Activated T-cell treated with anti-CD3 and anti-CD28 coated beads, Interleukin-2, amount 50 U/mL, for 72 hours (primary cell): ENCODE measurements at places on chromosomes 6 and 20. TPM values are rescaled to one million over a fixed set of nuclear protein-coding genes. Genes with fewer than 3 reads are reported as not detected.

GRCh38 chr20:37524859-37525708 lies 2.6 kb downstream of the BLCAP start:
- peak; percentile 60 for DNase-seq
- peaks cover 4% of the 10 kb centered on the region for H3K36me3 ChIP-seq
- peak overlapping the region; percentile 20 for H3K27ac ChIP-seq
- H3K4me3 ChIP-seq = peak overlapping the region; percentile 90

DNA sequence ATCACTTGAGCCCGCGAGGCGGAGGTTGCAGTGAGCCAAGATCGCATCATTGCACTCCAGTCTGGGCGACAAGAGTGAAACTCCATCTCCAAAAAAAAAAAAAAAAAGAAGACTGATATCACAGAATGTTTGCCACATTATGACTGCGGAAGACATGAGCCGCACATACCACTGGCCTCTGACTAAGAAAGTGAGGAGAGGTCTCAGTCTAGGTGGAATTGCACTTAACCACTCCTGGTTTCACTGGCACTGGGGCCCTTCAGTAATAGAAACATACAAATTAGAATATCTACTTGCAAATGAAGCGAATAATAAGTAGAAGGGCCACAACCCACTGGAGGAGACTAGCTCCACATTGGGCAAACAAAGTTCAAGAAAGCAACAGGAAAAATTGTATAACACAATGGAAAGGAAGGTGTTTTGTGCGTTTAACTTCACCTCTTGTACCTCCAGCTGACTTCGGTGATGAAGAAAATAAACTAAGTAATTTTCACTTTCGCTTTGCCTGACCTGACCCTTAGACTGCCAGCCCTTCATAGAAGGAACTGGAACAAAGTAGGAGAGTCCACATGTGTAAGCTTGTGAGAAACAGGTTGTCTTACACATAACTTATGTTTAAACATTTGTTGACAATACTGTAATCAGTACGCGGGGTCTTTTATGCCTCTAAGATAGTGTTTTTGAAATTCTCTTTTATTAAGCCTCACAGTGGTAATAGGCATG lies 147.5 kb upstream of the TSHZ2 start:
- peak overlapping the region; percentile 15 for H3K4me3 ChIP-seq
- H3K27ac ChIP-seq = no peak overlapping the region
- DNase-seq = peak; percentile 1
- peaks cover 2% of the 10 kb centered on the region for H3K27me3 ChIP-seq

DNA sequence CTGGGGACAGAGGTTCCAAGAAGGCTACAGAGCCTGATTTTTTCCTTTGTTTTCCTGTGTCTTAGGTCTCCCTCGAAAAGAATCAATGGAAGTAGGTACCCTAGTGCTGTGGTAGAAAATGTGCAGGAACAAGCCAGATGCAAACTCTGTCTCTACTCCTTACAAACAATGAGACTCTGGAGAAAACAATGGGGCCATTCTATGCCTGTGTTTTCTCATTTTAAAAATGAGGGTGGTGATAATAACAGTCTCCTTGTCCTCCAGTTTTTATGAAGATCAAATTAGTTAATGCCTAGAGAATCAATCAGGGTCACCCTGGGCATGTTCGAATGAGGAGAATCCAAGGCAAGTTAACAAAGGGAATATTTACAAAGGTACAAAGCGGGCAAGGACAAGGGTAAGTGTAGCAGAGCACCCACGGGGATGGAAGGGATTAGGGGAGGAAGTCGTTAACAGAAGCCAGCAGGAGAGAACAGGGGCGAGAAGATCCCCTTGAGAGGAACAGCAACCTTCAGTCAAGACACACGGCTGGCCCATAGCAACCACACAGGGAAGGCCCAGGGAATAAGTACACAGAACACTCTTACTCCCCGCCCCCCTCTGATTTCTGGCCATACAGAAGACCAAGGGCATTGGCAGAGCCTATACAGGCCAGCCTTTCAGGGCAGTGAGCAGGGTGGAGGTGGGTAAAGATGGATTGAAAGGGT lies 342.8 kb downstream of the PTPRT start:
- no peaks in the 10 kb centered on the region for H3K36me3 ChIP-seq
- DNase-seq = no peak
- H3K27ac ChIP-seq = no peak overlapping the region
- no peaks in the 10 kb centered on the region for H3K4me1 ChIP-seq
- no peaks in the 10 kb centered on the region for H3K27me3 ChIP-seq

GRCh38 chr6:150898399-150899170 lies 33.1 kb downstream of the MTHFD1L start:
- peaks cover 27% of the 10 kb centered on the region for H3K36me3 ChIP-seq
- no peak for DNase-seq
- peaks cover 21% of the 10 kb centered on the region for H3K4me1 ChIP-seq
- no peaks in the 10 kb centered on the region for H3K27me3 ChIP-seq

DNA sequence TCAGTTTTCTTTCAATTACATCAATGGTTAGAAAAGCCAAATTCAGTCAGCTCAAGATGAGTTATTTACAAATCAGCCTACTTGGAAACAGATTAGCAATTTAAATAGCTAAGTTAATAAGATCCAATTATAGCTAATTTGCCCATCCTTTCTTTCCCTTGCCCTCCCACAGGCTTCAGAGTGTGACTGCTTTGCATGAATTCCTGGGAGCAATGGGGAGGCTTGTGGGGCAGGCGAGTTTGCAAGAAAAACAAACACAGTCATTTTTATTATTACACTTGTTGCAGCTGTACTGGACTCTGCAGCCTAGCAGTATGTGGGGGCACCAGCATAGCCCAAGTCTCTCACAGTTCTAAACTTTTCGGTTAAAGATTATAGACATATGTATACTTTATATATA lies 219.0 kb downstream of the NKAIN2 start:
- H3K4me1 ChIP-seq = no peaks in the 10 kb centered on the region
- no peak for DNase-seq
- H3K36me3 ChIP-seq = no peaks in the 10 kb centered on the region
- no peak overlapping the region for H3K4me3 ChIP-seq
- H3K27me3 ChIP-seq = no peaks in the 10 kb centered on the region

DNA sequence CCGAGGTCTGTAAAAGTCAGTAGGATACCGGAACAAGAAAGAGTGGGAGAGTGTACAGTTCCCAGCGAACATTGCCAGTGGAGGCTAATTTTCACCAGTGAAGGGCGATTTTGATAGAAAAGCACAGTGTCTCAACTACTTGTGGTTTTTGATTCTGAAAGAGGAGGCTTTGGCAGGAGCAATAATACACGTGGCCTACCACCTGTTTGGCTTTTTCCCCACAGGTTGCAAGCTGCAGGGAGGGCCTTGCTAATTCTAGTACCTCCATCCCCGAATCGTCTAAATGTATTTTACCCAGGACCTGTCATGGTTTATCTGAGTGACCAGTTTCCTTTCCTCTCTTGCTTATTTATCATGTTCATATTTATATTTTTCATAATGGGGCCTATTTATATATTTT lies 3.3 kb upstream of the EFCAB8 start:
- H3K27me3 ChIP-seq = no peaks in the 10 kb centered on the region
- H3K36me3 ChIP-seq = no peaks in the 10 kb centered on the region
- H3K4me3 ChIP-seq = peak overlapping the region; percentile 27
- H3K27ac ChIP-seq = peak overlapping the region; percentile 69
- no peak for DNase-seq

DNA sequence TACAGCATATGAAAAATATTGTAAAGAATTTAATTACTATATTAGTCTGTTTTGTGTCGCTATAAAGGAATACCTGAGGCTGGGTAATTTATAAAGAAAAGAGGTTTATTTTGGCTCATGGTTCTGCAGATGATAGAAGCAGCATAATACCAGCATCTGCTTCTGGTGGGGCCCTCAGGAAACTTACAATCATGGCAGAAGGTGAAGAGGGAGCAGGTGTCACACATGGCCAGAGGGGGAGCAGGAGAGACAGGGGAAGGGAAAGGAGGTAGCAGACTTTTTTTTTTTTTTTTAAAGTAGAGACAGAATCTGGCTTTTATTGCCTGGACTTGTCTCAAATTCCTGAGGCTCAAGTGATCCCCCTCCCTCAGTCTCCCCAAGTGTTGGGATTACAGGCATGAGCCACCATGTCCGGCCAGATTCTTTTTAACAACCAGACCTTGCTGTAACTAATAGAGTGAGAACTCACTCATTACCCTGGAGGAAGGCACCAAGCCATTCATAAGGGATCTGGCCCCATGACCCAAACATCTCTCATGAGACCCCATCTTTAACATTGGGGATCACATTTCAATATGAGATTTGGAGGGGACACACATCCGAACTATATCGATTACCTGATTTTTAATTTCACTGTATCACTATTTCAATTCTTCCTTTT lies 64.6 kb downstream of the MAN1A1 start:
- DNase-seq = peak; percentile 10
- no peaks in the 10 kb centered on the region for H3K27me3 ChIP-seq

The ARG1 gene
- not detected for total RNA-seq

The THBS2 gene
- total RNA-seq = not detected

The EPPIN gene
- not detected for total RNA-seq

The BTN3A1 gene
- 57.3 TPM for total RNA-seq

The SOBP gene
- 0.91 TPM for total RNA-seq
